Activated CD4-positive, alpha-beta T cell treated with anti-CD3 and anti-CD28 coated beads, Interleukin-2, amount 10 ng/mL, durations not matched to agents 24 days and 14 days (primary cell): ENCODE measurements at places on chromosomes 13 and 19. TPM values are rescaled to one million over a fixed set of nuclear protein-coding genes. Genes with fewer than 3 reads are reported as not detected.
A peak's percentile ranks its signal among the peaks of the same experiment; 100 is the strongest.

- no peak for DNase-seq
Observed at GRCh38 chr19:42155796-42156195, 23.6 kb upstream of the POU2F2 start.

GRCh38 chr13:36841391-36841790 lies 22.4 kb downstream of the RFXAP start:
- no peak for DNase-seq

Gene ZNF540
- 0.38 and 0.49 TPM in 2 replicates for total RNA-seq

DNA sequence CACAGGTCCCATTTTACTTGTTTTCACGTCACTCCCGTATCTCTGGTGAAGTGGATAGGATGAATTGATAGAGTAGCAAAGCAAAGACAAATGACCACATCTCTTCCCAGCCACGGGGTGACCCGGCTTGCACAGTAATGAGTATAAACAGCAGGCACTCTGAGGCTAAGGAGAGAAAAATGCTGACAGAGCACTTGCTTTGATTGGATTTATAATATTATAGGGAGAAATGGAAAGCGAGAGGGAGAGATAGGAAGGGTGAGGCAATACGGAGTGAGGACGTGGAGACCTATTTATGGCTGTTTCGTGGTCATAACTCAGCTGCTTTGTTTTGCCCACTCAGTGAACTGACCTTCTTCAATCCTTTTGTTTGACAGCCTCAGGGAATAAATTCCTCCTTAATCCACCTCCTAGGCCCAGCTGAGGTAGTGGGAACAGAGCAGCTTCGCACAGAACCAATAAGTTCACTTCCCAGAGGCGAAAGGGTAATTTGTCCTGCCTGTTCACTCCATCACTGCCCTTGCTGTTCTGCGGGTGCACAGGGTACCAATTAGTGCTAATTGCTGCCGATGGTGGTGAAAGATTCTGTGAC lies 68.6 kb downstream of the ERCC5 start:
- DNase-seq = no peak

Gene ADGRE1
- total RNA-seq = 3.8 and 4.3 TPM in 2 replicates

Gene WTIP
- total RNA-seq = 0.47 and 1.0 TPM in 2 replicates

Gene CGB2
- total RNA-seq = not detected in 2 replicates

Gene LYPD5
- total RNA-seq = 0.26 and 0.42 TPM in 2 replicates

- DNase-seq = peak; percentile 93
Observed at GRCh38 chr19:29587518-29587986, 18.5 kb upstream of the POP4 start.

Gene DHPS
- 138 and 155 TPM in 2 replicates for total RNA-seq

- DNase-seq = no peak
Observed at GRCh38 chr13:34738254-34738992, 203.6 kb upstream of the NBEA start.

- peak; percentile 45 for DNase-seq
Observed at GRCh38 chr19:27776524-27776923, 1436.4 kb downstream of the UQCRFS1 start.

GRCh38 chr13:34419025-34419424 lies 523.0 kb upstream of the NBEA start:
- DNase-seq = no peak

GRCh38 chr13:52706081-52706480 lies 33.5 kb downstream of the CNMD start:
- DNase-seq = no peak

DNA sequence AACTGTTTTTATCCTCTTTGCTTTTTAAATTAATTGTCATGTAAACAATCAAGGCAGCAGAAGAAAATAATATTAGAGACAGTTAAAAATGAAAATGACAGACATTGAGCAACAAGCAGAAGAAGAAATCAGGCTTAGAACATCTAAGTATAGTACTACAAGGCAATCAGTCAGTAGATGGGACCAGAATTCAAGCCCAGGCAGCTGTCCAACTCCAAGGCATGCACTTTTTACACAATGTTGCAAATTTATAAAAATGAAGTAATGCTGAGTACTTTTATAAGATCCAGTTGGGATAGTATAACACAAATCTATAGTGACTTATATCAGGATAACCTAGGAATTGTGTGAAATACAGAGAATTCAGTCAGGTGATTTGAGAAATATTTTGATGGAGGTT lies 2815.8 kb downstream of the PCDH9 start:
- no peak for DNase-seq

- peak; percentile 89 for DNase-seq
Observed at GRCh38 chr19:28633319-28634018, 579.5 kb downstream of the UQCRFS1 start.

GRCh38 chr13:97502181-97502580 lies 68.2 kb downstream of the RAP2A start:
- DNase-seq = no peak

- DNase-seq = peak; percentile 96
Observed at GRCh38 chr19:19531951-19532805, 3.5 kb downstream of the YJEFN3 start.
